Epithelial cell of esophagus (primary cell): ENCODE measurements at places on chromosomes 1 and 21.

GRCh38 chr21:23021481-23021880 is 2023.3 kb downstream of the NCAM2 start:
- DNase-seq = no peak

DNA sequence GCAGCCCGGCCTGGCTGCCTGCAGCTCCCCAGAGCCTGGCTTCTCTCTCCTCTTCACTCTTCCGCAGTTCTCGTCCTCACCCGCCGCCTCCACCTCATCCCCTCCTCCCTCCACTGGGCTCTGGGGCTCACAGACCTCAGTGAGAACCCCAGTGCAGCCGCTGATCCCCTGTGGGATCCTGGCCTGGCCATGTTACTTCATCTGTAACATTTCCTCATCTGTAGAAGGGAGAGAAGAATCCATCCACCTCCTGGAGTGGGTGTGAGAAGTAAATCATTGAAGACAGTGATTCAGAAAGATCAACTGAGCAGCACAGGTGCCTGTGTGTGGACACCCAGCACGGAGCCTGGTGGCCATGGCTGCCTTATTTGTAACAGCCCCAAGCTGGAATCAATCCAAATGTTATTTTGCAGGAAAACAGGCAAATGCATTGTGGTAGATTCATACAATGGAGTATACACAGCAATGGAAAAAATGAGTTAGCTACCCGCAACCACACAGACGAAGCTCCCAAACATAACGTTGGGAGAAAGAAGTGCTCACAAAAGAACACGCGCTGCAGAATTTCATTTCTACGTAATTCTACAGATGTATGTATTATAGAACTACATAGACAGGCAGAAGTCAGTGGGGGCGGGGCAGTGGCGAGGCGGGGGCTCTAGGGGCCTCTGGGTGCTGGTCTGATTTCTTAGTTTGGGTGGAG is 8.7 kb downstream of the LAPTM5 start:
- DNase-seq = peak; percentile 8

- DNase-seq = peak; percentile 24
These were observed 5.1 kb upstream of the RFX5 start for GRCh38 chr1:151352021-151352718.

DNA sequence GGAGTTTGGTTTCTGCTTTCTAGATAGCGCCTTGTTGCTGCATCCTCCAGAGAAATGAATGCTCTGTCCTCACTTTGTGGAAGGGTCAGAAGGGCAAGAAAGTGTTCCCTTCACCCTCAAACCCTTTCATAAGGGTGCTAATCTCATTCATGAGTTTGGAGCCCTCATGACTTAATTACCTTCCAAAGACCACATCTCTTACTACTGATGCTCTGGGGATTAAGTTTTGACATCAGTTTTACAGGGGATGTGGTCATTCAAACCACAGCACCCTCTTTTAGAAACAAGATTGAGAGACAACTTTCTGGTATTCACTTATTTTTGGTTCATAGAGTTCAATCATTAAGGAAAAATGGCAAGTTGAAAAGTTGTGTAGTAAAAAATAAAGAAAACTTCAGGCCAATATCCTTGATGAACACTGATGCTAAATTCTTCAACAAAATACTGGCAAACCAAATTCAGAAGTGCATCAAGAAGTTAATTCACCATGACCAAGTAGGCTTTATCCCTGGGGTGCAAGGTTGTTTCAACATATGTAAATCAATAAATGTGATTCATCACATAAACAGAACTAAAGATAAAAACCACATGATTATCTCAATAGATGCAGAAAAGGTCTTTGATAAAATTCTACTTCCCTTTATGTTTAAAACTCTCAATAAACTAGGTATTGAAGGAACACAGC is 442.1 kb downstream of the PTBP2 start:
- DNase-seq = no peak

- DNase-seq = no peak
These were observed 57.3 kb downstream of the RHOU start for GRCh38 chr1:228792601-228793000.

GRCh38 chr1:223328566-223328965 is 35.4 kb downstream of the SUSD4 start:
- DNase-seq = peak; percentile 44
